Activated T-helper 9 cell treated with anti-CD3 and anti-CD28 coated beads, Interleukin-2, amount 50 U/mL, for 16 hours (primary cell): ENCODE measurements at places on chromosomes 1 and 21.

- no peak for DNase-seq
Observed at GRCh38 chr1:218867941-218868626, 305.6 kb upstream of the LYPLAL1 start.

- DNase-seq: no peak
Observed at GRCh38 chr1:38244218-38244845, 197.7 kb upstream of the POU3F1 start.

GRCh38 chr1:176896216-176896615, 268.3 kb downstream of the ASTN1 start:
- DNase-seq: no peak

DNA sequence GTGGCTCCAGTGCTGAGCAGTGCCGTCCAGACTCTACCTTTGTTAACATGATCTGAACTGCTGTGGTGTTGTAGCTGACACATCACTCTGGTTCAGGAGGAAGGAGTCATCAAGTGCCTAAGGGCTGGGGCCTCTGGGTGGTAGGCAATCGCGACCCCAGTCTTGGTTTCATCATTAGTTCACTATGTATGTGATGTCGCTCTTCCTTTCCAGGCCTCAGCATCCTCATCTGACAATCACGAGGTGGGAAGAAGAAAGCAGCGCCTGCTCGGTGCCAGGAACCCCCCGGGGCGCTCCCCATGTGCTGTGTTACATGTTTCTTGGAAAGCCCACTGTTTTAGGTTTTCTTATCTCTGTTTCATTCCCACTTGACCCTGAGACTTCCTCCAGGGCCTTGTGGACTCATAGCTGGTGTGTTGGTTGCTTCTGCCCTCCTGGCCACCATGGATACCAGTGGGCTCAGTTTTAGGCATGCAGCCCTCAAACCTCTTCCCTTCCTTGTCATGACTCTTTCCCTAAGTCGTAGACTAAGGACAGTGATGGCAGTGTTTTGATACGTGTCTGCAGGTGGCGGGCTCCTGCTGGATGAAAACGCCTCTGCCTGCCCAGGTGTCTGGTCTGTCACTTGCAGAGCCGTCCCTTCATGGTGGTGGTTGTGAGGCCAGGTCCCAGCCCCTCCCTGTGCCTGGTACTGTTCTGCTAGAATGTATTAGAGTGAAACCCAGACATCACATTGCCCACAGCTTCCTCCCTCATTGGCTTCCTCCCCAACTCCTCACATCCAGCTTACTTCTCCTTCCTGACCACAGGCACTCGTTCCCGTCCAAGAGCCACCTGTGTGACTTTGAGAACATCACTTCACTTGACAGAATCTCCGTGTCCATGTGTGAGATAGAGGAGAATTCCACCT, 17.2 kb upstream of the FOXO6 start:
- no peak for DNase-seq

DNA sequence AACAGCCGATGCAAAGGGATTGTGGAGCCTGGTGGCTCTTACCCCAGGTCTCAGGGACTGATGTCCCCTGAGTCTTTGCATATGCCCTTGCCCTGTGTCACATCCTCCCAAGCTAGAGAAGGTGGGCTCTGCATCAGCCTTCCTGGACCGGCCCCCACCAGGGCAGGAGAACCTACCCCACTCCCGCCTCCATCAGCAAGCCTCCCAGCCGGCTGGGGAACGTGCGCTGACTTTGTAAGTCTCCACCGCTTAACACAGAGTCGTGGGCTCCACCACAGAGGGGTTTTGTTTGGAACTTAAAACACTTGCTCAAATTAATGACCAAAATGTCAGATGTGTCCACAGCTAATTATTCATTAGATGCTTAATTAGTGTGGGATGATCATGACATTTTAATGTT, 255.2 kb upstream of the VAMP3 start:
- no peak for DNase-seq

DNA sequence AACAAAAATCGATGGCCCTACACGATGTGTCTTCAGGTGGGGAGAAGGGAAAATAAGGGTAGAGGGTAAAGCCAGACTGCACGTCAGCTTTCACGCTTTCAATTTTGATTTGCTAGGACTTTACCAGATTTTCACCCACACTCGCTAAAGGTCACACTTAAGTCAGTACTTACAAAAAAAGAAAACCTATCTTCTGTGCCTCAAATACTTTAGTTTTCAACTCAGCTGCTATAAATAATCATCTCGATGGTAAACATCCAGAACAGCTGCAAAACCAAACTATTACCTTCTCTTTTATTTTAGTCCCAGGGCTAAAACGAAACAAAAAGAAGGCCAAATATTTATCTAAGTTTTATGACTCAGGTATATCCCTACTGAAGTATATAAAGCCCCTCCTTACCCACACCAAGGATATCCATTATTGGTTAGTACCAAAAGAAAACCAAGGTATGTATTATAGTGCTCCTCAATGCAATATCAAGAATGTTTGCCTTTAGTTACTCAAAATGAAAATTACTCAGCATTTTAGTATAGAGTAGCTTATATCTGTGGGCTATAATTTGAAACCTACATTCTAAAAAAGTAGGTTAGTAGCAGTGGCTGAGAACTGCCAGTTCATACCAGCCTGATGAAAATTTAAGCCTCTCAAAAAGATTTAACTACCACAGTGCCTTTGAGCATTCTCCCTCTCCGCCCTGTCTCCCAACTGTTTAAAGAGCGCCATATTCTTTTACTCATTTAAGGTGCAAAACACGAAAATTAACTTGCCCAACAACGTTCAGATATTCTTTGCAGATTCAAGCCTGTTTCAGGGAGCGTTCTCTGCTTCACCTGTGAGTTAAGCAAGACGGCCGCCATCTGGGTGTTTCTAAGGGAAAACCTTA, 1.5 kb downstream of the CSDE1 start:
- no peak for DNase-seq

- no peak for DNase-seq
Observed at GRCh38 chr1:182185842-182186756, 124.6 kb upstream of the ZNF648 start.

- DNase-seq: no peak
Observed at GRCh38 chr1:22210636-22211035, 67.7 kb upstream of the WNT4 start.

- DNase-seq: no peak
Observed at GRCh38 chr21:41112740-41113692, 54.9 kb upstream of the BACE2 start.

DNA sequence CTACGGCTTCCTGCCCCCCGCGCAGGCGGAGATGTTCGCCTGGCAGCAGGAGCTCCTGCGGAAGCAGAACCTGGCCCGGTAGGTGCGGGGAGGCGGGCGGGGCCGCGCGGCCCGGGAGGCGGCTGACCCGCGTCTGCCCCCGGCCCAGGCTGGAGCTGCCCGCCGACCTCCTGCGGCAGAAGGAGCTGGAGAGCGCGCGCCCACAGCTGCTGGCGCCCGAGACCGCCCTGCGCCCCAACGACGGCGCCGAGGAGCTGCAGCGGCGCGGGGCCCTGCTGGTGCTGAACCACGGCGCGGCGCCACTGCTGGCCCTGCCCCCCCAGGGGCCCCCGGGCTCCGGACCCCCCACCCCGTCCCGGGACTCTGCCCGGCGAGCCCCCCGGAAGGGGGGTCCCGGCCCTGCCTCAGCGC, 16.6 kb downstream of the NOC2L start:
- no peak for DNase-seq

DNA sequence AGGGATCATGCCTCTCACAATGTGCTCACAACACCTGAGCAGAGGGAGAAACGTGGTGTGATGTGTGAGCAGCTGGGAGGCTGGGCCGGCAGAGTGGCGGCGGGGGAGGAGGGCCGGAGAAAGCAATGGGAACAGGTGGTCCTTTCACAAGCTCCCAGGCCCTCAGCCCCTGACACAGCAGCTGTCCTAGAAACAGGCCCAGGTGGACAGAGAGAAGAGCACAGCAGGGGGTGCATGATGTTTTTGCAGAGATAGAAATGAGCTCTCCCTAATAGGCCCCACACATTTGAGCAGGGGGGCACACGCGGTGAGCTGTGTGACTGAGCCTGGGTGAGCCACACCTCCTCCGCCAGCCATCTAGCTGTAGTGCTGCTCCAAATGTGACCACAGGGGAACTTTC, 7.6 kb upstream of the RGS16 start:
- no peak for DNase-seq

DNA sequence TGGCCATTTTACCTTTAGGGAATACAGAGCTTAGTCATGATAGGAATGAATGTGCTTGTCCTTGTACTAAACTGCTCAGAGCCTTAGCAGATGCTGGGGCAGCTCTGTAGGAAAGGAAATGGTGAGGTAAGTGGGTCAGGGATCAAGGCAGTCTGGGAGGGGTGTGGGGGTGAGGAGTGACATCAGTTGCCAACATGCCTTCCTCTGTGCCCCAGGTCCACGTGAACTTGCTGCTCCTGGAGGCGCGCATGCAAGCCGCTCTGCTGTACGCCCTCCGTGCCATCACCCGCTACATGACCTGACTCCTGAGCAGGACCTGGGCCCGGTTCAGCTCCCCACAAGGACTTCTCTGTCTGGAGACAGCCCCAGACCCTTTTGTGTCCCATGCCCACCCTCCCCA, 21.2 kb downstream of the SESN2 start:
- DNase-seq: no peak

DNA sequence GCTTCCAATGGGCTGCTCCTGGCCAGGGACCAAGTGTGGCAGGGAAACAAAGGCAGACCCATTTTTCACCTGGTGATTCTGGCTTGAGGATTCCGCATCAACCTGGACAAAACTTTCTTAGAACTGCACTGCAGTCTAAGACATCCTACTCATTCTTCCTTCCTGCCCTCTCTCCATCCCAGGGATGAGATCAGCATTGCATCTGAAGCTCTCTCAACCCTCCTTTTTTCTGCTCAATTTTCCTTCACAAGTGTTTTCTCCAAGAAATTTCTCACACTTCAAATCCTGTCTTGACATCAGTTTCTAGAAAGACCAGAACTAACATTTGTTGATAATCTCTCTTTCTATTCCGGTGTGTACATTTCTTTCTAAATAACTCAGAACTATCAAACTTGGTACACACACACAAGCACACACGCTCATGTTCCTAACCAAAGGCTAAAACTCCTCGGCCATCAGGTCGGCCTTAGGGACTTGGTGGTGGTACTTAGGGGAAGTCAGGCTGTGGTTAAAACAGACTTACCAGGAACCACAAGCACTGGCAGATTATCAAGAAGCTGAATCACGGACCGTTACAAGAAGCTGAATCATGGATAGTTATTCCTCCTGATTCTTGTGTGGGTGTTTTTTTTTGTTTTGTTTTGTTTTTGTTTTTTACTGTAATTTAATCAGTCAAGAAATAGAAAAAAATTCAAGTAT, 21.0 kb upstream of the CXADR start:
- no peak for DNase-seq

DNA sequence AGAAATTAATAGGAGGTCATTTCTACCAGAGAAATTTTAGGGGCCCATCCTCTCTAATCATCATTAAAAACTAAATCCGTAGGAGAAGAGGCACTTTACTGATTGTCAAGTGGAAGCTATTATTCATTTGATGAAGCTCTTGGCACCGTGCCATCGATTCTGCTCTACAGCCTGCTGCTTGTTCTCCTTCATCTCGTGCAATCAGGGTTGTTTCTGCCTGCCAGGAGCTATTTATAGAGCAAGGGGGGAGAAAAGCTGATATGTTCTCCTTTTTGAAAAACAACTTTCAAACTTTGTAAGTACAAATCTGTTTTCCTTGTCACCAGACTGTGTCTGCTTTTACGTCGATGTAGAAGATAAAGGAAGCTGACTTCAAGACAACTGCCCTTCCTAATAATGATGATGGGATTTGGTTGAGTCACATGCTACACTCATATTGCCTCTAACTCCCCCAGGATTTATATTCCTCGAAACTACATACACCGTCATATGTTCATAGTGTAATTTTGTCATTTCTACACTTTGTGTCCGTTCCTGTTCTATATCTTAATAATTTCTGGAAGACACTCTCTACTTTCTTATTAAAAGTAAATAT, 169.6 kb upstream of the LHX8 start:
- no peak for DNase-seq

- DNase-seq: no peak
Observed at GRCh38 chr1:204278251-204278650, 64.5 kb upstream of the GOLT1A start.

DNA sequence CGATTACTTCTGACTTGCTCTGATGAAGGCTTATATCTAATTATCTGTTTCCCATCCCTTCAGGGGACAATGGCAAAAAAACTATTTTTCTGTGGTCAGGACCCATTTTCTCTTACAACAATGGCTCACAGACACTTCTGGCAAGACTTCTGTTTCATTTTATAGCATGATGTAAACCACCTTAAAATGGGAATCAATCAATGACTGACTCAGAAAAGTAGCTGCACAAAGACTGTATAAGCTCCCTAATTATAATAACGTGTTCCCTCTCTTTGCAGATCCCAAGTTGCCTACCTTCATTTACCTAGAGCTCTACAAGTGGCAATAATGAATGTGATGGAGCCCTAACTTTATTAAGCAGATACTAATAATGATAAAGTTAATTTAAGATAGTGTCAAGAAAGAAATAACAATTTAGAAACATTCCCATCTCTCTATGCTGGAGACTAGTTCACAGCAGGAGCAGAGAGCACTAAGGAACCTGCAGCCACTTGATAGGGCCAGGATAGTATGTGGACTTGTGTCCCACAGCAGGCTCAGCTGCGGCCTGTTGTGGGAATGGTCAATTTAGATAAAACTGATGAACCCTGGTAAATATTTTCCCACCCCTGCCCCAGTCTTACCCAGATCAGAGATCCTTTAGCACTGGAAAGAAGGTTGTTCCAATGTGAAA, 538 bp downstream of the GBP2 start:
- DNase-seq: no peak

- no peak for DNase-seq
Observed at GRCh38 chr1:22970096-22970495, 2.6 kb downstream of the LACTBL1 start.

GRCh38 chr1:183652547-183653461, at the start of gene APOBEC4:
Gene APOBEC4 (minus strand): TSS chr1:183653316. CDS start chr1:183648781, 4,535 bp downstream.
- DNase-seq: no peak
